ENCODE measurements at places on chromosomes 2 and 18. TPM values are rescaled to one million over a fixed set of nuclear protein-coding genes. Genes with fewer than 3 reads are reported as not detected.

The UGT1A6 gene
- not detected for total RNA-seq

The ABCG8 gene
- total RNA-seq = not detected

The CAVIN2 gene
- not detected for total RNA-seq

The MROH2A gene
- total RNA-seq = not detected

The ARL5A gene
- 58.4 TPM for total RNA-seq

The CYP20A1 gene
- 28.6 TPM for total RNA-seq

GRCh38 chr2:203876328-203876727 is 8.8 kb downstream of the CTLA4 start:
- H3K4me3 ChIP-seq = no peak overlapping the region
- H3K27ac ChIP-seq = no peak overlapping the region
- DNase-seq = no peak
- H3K36me3 ChIP-seq = no peaks in the 10 kb centered on the region
- no peaks in the 10 kb centered on the region for H3K27me3 ChIP-seq

- H3K4me3 ChIP-seq = no peak overlapping the region
- peak; percentile 66 for DNase-seq
- H3K36me3 ChIP-seq = no peaks in the 10 kb centered on the region
- H3K4me1 ChIP-seq = peaks cover 39% of the 10 kb centered on the region
- H3K27ac ChIP-seq = no peak overlapping the region
Measured at GRCh38 chr18:58310517-58310916, 266.5 kb downstream of the NEDD4L start.

GRCh38 chr2:223217373-223217772 is 165.4 kb downstream of the KCNE4 start:
- H3K27ac ChIP-seq = no peak overlapping the region
- no peaks in the 10 kb centered on the region for H3K4me1 ChIP-seq
- no peaks in the 10 kb centered on the region for H3K27me3 ChIP-seq
- DNase-seq = no peak
- H3K4me3 ChIP-seq = no peak overlapping the region

- no peak overlapping the region for H3K27ac ChIP-seq
- DNase-seq = no peak
- no peaks in the 10 kb centered on the region for H3K36me3 ChIP-seq
Measured at GRCh38 chr2:187775651-187776050, 221.4 kb upstream of the TFPI start.

GRCh38 chr2:27920148-27920885 is 29.8 kb downstream of the BABAM2 start:
- no peak for DNase-seq
- H3K4me1 ChIP-seq = peaks cover 21% of the 10 kb centered on the region
- peak overlapping the region; percentile 23 for H3K4me3 ChIP-seq
- H3K27me3 ChIP-seq = no peaks in the 10 kb centered on the region
- no peaks in the 10 kb centered on the region for H3K36me3 ChIP-seq
- peak overlapping the region; percentile 57 for H3K27ac ChIP-seq

- peaks cover 8% of the 10 kb centered on the region for H3K4me1 ChIP-seq
- DNase-seq = no peak
- H3K27me3 ChIP-seq = no peaks in the 10 kb centered on the region
- H3K27ac ChIP-seq = no peak overlapping the region
- H3K4me3 ChIP-seq = no peak overlapping the region
Measured at GRCh38 chr18:2903006-2903405, 56.2 kb downstream of the EMILIN2 start.

DNA sequence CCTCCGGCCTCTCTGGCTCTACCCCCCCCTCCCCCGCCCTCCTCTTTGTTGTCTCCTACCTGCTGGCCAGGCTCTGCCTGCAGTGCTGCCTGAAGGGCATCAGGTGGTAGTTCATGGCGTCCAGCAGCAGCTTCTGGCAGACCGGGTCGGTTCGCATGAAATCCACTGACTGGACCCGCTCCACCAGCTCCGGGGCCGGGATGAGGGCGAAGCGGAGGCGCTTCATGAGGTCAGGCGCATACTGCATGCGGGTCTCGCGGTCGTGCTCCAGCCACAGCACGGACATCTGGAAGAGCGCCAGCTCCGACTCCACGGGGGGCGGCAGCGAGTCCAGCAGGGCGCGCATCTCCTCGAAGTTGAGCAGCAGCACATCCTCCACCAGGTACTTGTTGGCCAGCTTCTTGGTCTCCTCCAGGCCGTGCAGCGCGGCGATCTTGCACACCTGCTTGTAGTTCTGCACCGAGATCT is 3.2 kb downstream of the KLHL14 start:
- H3K4me1 ChIP-seq = no peaks in the 10 kb centered on the region
- H3K27me3 ChIP-seq = peaks cover 5% of the 10 kb centered on the region
- H3K27ac ChIP-seq = no peak overlapping the region
- no peaks in the 10 kb centered on the region for H3K36me3 ChIP-seq
- no peak for DNase-seq

DNA sequence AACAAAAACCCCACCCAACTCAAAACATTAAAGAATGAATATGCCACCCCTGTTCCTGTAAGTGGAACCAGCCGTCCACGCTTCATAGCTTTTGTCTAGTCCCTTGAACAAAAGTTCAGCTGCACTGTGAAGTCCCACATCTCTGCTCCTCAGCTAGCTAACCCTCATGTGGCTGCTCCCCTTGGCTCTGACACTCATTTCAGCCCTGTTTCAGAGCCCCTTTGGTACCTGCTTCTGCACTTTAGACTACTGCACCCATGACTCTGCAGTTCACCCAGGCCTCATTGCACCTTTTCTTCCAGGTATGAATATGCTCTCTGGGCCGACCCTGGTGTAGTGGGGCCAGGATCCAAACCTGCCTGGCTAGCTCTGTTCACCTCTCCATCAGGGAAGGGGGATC is 155.3 kb downstream of the DIS3L2 start:
- no peak for DNase-seq
- no peaks in the 10 kb centered on the region for H3K4me1 ChIP-seq
- H3K36me3 ChIP-seq = no peaks in the 10 kb centered on the region
- no peak overlapping the region for H3K4me3 ChIP-seq
- H3K27ac ChIP-seq = no peak overlapping the region
